ENCODE measurements at places on chromosomes 16 and 17.
A peak's percentile ranks its signal among the peaks of the same experiment; 100 is the strongest.

DNA sequence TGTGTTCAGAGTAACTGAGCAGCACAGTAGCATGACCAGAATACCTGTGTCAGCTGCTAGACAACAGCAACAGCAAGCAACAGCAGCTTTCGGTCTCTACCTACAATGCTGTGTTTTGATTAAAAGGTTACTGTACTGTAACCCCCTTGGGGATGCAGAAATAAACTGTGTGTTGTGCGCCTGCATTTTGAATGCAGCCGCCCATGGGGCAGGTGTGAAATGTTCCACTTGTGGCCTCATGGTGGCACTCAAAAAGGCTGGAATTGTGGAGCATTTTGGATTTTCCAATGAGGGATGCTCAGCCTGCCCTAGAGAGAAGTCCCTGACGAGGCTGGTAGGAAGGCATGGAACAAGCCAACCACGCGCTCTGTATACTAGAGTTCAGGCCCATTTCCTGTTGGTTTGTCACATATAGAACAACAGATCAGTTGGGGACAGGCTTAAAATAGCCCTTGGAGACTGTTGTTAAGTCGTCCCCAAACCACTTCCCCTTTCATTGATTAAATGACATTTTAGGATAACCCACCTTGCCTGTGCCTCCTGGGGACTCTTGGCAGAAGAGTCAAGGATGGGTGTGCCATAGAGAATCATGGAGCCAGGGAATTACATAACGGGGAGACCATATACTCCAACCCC lies 27.1 kb downstream of the SCPEP1 start:
- no peak for DNase-seq

- peak; percentile 81 for DNase-seq
Measured at GRCh38 chr16:11676799-11677198, 8.5 kb downstream of the SNN start.

GRCh38 chr16:14071576-14072271 lies 605 bp downstream of the MRTFB start:
- no peak for DNase-seq

DNA sequence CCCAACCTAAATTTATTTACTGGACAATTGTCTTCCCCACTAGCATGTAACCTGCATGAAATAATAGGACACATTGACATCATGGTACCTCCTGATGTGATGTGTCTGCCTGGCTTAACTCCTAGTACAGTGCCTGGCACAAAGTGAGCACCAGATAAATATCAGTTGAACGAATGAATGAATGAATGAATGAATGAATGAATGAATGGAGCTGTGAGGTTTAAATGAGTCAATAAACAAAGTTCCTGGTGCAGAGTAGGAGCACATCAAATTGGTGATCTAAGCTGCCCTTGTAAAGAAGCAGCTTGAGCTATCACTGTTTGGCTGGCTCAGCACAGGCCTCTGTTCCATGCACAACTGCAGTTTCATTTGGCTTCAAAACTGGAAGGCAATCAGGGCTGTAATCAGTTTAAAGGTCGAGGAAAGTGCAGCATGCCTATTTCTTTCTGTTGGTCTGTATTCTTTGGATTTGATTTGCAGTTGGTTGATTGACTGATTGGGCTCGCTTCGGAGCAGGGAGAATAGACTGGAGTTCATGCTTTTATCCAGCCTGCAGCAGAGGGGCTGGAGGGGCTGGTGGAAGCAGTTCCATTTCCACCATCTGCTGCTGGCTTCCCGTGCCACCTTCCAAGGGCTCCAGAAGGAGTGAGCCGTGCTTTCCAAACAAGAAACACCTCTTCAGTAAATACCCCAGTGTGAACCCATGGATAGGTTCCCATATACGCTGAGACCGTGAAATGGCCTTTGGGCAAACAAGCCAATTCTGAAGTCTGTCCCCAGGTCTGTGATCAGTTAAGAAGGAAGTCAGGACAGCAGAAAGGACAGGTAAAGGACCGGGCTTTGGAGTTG lies 54.6 kb downstream of the GPRC5B start:
- no peak for DNase-seq

- no peak for DNase-seq
Measured at GRCh38 chr17:53101706-53102105, 721.0 kb upstream of the KIF2B start.

GRCh38 chr16:75801307-75801706 lies 75.0 kb upstream of the CPHXL start:
- peak; percentile 21 for DNase-seq

DNA sequence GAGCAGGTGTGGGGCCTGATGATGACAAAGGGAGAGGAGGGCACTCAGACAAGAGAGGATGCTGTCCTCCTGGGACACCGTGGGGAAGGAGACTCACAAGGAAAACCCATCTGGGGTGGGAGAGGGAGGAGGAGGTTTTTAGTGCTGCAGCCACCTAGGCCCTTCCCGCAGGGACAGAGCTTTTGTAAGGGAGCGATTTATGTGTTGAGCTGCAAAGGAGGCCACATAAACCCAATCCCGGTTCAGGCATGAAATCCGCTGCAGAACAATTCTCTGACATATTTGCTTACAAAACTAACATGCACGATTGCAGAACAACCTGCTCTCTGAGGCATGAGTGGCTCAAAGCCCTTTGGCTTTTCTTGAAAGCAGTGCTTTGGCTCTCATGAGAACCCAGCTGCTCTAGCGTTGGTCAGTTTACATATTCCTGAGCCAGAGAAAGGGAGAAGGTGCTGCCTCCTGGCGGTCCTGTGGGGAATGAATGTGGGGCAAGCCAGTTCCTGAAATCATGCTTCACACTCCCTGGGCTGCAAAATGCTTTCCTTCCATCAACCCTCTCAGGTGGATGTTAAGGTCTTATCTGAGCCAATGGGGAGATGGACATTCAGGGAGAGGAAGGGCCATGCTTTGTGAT lies 122.4 kb upstream of the NLRP1 start:
- DNase-seq = peak; percentile 45

DNA sequence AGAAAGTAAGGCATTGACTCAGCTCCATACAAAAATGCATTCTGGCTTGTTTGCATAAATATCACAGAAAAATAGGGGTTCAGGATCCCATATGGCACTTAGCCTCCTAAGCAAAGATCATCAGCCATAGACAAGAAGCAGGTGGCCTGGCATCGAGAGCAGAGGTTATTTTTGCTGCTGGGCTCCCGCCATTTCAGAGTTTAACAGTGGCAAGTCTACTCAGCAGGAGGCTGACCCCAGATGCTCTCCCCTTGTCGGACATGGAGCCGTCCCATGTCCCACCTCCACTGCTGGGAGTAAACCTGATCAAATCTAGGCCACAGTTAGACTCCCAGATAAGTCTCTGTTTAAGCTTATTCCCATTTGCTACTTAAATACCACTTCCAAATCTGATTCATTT lies 269.1 kb downstream of the FTO start:
- no peak for DNase-seq

DNA sequence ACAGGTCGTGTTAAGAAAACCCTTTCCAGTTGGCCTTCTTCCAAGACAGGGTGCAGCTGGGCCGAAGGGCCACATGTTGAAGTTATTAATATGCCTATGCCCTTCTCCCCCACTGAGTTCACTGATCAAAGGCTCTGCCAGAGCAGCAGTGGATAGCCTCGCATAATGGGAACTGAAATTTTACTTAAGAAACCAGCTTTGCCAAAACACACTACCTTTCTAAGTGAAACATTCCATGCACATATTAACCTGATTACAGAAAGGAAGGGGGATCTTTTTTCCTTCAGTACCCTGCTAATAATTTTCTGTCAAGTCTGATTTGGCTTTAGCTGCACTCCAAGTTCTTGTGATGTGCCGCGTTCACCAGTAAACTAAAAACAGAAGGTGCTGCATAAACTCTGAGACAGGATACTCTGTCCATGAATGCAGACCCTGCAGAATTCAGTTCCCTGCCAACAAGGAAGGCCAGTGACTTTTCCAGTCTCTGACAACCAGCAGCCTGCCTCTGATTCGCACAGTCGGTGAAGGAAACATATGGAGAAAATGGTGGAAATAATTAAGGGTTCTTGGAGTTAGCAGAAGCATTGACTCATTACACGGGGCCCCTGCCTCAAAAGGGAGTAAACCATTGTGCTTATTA lies 283.8 kb downstream of the ZFHX3 start:
- DNase-seq = no peak
